ENCODE measurements at places on chromosomes 12 and 14.
A peak's percentile ranks its signal among the peaks of the same experiment; 100 is the strongest.

- DNase-seq: no peak
Measured at GRCh38 chr14:68249661-68250451, 430.3 kb downstream of the RAD51B start.

DNA sequence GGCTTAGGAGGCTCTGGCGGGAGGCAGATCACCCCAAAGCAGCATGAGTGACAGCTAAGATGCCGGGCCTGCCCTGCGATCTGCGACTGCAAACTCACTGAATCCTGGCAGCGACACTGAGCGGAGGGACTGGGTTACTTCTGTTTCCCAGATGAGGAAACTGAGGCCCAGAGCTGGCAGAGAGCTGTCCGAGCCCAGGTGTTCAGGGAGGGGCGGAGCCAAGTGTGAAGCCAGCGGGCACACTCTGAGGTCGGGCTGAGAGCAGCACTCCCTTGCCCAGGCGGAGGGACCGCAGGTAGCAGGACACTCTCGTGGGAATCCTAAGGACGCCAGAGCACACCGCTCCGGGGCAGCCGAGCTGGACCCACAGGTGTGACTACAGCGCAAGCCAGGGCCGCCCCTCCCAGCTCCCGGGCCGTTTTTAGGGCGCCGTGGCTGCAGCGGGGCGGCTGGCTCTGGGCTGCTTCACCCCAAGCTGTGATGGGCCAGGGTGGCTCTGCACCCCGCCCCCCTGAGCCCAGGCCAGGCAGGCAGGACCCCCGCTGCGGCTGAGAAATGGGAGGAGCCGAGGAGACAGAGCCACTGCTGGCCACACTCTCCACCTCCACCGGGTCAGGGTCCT is 27.4 kb downstream of the MMP17 start:
- no peak for DNase-seq

DNA sequence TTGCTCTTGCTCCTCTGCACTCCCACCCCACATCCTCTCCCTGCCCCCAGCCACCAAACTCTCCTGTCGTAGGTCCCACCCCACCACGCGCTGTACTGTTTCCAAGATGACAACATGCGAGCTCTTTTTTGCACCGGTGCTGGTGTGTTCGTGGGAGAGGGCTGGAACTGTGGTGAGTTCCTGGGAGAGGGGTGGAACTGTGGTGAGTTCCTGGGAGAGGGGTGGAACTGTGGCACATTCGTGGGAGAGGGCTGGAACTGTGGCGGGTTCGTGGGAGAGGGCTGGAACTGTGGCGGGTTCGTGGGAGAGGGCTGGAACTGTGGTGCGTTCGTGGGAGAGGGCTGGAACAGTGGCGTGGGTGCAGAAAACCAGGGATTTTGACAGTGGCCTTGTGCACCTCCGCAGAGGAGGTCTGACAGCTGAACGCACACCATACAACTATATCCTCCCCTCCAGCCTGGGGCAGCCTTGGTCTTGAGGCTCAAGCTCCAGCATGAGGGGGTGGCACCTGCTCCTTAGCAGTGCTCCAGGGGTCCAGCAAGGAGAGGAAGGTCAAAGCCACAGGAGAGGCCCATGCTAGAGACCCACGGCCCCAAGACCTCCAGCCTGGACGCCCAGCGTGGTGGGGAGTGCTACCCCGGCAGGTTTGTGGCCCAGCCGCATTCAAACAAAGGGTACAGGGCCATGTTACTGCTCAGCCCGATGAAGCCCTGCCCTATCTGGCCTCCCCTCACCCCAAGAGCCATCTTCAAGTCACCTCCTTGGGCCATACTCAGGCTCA is 50.1 kb downstream of the ACTN1 start:
- DNase-seq: no peak

- DNase-seq: no peak
Measured at GRCh38 chr14:89432226-89432625, 15.2 kb upstream of the FOXN3 start.

DNA sequence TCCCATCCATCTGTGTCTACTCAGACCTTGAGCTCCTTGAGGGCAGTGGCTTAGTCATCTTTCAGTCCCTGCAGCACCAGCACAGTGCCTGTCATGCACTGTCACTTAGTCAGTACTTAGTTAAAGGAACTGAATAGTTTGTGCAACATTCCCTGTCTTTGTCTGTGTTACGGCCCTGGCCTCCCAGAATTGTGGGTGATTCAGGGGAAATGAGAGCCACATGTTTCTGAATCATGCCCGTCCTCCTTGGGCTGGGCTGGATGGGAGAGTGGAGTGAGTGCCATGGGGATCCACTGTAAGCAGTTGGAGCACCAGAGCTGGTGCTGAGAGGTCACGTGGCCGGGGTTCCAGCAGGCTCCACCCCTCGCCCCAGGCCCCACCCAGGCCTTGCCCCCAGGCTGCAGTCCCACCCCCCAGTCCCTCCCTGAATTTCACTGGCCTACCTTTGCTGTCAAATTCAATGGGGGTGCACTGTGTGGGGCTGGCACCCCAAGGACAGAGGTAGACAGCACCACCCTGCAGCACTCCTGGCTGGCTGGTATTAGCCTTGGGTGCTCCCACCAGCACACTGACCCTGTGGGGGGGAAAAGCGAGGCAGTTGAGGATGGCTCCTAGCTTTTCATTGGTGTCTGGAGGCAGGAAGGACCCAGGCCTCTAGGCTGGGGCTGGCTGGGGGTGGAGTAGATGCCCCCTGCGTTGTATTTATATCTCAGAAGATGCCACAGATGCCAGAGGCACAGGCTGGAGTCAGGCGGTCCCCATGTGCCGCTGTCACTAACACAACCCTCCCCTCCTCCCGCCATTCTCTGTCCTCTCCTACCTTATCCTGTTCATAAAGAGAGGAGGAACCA is 7.5 kb downstream of the ITGA5 start:
- DNase-seq: no peak

DNA sequence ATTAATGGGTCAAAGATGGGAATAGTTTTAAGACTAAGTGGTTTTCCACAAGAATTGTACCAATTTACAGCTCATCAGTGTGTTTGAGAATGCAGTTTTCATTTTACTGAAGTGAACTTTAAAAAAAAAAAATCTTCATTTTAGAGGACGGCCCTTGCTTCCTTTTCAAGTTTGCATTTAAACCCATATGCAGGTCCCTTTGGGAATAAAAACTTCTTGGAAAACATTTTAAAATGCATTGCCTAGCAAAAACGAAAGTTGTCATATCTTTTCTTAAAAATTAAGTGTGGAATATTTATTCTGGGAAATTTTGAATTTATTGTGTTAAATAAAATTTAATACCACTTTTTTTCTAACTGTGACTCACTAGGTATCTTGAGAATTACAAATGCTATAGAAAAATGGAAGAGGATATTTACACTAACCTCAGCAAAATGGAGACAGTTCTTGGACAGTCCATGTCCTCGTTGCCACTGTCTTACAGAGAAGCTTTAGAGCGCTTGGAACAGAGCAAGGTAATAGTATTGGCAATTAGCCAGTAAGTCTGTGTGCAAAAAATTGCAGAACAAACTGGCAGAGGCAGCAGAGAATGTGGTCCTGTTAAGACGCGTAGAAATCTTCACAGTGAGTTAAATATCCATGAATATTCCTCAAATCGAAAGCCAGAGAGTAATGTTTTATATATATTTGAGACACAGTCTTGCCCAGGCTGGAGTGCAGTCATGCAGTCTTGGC is 209.7 kb downstream of the SYNE2 start:
- DNase-seq: no peak

DNA sequence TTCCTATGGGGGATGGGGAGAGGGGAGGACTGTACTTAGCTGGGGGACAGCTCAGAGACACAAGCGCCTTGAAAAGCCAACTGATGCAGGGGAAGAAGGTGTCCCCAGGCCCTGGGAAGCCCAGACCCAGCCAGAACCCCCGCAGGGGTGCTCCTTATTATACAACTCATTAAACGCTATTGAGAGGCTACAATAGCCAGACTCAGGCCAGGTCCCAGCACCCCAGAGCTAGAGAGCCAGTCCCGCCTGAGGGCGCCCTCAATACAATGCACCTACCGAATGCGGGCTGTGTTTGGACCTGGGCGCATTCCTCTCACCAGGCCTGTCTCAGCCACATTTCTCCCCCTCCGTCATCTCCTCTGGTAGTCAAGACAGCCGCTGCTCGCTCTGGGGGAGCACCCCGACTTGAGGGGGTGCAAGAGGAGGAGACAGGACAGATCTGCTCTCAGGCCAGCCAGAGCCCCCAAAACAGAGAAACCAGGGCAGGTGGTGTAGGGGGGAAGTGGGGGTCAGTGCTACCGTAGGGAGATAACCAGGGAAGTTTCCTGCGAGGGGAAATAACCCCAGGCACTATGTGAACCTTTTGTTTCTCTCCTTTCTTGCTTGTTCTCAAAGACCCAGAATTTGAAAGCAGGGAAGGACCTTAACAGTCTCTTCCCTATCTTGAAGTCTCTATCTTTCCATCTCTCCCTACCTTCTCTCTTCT is 6.1 kb upstream of the ASIC1 start:
- DNase-seq: no peak

DNA sequence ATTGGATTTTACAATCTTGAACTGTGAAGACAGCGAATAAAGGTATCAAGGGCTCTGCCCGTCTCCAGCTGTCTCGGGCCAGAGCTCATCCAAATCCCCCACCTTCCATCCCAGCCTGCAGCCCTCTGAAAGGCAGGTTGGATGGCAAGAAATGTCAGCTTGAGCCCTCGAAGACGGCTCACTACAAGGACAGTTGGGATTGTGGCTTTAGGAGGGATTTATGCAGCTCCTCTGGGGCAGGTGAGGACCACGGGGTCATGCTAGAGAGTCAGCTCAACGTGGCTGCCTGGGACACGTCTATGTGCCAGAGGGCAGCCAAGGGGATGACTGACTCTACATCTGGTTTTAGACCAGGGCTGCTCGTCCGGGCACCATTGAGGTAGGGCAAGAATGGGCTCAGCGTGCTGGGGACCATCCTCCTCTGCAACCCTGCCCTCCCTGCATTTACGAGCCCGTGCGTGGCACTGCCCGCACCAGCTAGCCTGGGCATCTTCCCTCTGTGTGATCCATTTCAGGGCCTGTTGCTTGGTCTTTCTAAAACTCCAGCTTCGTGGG is 16.2 kb downstream of the MVK start:
- DNase-seq: no peak

DNA sequence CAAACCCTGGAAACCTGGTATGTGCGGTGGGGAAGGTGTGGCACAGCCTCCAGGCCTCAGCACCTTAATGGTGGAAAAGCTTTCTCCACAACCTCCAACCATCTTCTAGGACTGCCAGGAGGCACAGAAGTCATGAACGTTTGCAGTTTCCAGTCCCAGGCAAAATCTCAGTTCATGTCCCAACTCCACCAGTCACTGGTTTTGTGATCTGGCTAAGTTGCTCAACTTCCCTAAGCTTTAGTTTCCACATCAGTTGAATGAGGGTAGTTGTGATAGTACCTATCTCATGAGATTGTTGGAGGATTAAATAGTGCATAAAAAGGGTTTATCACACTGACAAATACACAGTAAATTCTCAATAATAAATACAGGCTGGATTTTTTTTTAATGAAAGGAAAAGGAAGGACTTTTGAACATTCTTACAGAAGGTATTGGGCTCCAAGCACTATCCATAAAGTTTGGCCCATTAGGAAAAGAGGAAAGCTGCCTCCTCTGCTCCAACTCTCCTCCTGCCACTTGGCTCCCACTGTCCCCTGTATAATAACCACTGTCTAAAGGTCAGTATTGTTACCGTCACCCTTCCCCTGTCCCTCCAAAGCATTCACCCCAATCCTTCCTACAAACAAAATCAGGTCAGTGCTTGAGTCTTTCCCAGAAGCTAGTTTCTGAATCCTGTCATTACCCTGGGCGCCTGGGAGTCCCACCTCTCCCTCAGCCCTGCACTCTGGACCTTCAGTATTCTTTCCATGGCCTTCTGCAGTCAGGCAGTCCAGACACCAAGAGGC is 6.3 kb downstream of the PCK2 start:
- no peak for DNase-seq

- no peak for DNase-seq
Measured at GRCh38 chr14:22764382-22764781, 2.1 kb upstream of the OXA1L start.

GRCh38 chr12:77601069-77601468 is 229.6 kb upstream of the NAV3 start:
- DNase-seq: no peak

GRCh38 chr14:67943947-67944346 is 124.4 kb downstream of the RAD51B start:
- DNase-seq: peak; percentile 25

DNA sequence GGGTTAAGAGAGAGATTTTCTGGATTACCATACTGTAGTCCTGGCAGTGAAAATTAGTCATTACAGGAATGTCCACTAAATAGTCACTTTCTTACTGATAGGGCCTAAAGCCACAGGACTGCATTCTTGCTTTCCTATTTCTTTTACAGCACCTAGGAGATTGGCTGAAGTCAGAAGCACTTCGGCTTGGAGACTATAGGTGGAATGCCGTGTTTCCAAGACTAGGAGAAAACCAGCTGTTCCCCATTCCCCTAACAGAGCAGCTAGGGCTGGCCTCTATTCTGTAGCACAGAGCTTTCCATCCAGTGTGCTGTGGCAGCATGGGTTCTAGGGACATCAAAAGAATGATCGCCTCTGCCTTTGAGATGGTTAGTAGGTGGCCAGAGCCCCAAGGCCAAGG is 15.1 kb downstream of the PIGH start:
- no peak for DNase-seq
